ENCODE measurements at places on chromosomes 1 and 21.
A peak's percentile ranks its signal among the peaks of the same experiment; 100 is the strongest.

- no peak for DNase-seq
Measured at GRCh38 chr1:155000411-155000725, 2.2 kb upstream of the ZBTB7B start.

DNA sequence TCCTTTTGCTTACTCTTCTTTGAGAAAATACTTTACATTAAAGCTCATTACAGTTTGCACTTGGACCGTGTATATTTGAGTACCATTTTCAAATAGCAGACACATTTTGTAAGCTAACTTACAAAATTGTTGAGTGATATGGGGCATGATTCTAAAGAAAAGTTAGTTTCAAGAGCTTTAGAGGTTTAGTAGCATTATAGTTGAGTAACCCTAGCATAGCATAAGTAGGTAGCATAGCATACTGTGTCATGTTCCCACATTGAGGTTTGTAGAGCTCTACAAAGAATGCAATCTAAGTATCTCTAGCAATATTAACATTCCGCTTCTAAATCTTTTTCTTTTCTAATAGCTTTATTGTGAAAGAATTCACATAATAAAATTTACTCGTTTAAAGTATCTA is 92.0 kb downstream of the ITSN1 start:
- DNase-seq, result no peak

- DNase-seq, result no peak
Measured at GRCh38 chr1:87400813-87401212, 72.1 kb downstream of the LMO4 start.

GRCh38 chr1:65066766-65067490 is 81.1 kb upstream of the AK4 start:
- DNase-seq, result peak; percentile 60

DNA sequence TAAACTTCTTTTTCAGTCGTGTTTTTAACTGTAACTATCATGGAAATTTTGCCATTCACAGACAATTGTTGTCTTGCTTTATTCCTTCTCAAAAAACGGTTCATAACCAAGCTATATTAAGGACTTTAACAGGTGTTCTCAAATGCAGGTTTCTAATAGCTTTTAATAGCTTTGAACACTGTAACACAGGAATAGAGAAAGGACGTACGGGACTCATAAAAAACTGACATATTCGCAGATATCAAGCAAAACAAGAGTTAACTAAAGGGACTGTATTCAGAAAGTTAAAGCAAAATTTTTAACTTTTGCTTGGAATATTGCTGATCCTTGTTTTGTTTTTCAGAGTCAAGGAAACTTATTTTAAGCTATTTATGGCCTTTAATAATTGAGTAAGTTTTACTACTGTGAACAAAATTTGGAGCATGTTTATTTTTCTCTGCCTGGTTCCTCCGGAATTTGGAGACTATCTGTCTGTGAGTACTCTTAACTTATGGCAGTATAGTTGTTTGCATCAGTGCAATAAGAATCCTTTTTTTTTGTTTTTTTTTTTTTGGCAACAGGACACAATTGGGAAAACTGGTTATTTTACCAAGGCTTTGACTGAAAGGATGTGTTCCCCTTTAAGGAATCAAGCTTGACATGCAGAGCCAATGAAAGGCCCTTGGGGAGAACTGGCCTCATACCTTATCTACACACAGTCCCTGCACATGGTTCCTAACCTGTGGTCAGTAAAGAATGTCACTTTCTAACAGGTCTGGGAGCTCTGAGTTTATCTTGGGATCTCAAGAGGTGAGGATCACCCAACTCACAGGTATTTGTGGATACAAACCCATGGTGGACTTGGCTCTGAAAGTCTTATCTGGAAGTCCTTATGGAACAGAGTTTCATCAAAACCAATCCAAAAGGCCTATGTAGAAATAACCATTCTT is 5.8 kb upstream of the CD46 start:
- DNase-seq, result peak; percentile 64

DNA sequence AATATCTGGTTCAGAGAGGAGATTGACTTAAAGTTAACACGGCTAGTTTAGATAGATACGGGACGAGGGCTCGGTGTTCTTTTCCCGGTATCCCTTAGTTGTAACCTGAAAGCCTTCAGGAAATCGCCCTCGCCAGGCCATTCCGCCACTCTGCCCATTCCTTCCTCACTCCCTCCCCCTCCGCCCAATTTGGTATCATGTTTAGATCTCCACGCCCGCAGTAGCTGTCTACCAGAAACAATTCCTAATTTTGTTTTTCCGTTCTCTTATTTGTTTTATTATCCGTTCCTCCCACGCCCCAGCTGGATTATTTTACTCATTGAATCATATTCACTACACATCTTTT is 685 bp upstream of the VAMP4 start:
- no peak for DNase-seq

GRCh38 chr1:82091729-82092128 is 291.0 kb downstream of the ADGRL2 start:
- DNase-seq, result no peak

DNA sequence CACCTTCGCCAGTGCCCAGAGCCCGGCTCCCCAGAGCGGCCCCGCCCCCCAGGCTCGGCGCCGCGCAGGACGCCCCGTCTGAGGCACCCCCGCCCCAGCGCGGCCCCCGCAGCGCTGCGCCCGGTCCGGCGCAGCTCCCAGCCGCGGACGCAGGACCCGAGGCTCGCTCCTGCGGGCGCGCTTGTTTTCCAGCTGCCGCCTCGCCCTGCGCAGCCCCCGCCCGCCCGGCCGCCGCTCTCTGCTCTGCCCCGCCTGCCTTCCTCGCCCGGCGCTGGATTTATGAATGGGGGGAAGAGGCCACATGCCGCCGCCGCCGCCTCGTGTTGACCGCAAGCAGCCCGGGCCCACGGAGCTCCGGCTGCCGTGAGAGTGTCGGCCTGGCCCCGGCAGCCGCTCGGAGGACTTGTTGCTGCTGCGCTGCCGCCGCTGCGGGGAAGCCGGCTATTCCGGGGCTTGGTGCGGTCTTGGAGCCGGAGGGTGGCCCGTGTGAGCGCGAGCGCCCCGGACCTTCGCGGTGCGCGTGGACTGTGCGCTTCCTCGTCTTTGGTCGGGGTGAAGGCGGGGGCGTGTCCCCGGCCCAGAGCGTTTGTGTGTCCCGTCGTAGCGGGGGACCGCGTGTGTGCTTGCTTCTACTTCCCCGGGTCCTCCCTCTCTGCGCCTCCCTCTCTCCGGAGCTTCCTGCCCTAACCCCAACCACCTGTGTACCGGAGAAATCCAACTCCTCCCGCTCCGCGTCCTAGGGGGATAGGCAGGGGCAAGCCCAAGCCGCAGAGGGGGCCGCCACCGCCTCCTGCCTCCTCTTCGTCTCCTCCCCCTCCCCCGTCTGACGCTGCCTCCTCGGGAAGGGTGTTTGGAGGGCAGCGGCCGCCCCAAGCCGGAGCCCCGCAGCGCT is 736 bp downstream of the KCNC4 start:
- DNase-seq, result peak; percentile 58

DNA sequence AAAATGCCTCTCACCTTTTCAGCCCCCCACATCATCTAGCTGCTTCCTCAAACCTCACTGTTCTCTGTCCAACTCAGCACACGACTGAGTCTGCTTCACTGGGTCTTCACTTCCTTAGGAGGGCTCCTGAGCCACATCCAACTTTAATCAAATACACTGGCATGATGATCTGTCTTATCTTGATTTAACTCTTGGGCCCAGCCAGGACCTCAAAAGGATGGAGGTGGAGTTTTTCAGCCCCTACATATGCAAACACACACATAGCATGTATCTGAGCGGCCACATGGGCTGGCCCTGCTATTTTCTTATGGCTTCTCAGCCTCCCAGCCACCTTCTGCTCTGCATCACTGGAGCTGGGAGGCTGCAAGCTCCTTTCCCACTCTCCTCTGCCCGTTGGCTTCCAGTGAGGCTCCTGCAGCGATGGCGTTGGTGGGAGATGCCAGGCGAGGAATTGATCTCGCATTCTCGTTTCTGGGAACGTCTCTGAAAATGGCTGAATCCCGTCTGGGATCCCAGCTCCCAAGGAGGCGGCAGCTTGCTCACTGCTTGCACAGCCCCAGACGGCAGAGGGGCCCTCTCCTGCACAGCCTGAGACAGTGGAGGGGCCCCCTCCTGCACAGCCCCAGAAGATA is 1.8 kb upstream of the PRXL2B start:
- peak; percentile 41 for DNase-seq

DNA sequence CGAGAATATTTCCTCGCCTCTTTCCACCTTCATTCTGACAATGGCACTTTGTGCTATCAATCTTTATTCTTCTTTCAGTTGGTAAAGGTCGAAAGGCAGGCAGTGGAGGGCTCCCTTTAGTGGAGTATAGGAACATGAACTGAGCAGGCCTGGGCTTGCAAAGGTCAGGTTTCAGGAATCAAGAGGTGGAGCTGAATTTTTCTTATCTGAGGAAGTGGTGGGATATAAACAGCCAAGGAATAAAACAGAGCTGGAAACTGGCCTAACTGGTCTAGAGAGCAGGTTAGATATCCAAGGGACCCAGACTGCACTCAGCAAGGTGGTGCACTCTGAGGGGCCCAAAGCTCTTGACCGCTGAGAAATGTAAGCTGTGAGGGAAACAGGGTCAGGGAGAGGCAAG is 99.1 kb downstream of the PLA2G4A start:
- DNase-seq, result no peak

DNA sequence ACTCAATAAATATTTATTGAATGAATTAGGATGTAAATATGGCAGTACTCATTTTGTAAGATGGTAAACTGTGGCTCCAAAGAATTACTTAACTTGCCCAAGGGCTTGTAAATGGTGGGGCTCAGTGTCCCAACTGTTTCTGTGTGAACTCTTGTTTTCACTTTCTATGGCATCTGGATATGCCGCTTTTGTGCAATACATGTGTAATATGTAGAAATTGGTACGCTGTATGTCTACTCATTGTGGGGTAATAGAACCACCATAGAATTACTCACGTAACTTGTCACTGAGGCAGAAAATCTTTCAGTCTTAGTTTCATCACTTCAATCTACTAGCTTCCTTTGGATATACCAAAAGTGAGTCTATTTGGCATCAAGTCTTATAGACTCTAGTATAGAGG is 977 bp downstream of the PRPF3 start:
- DNase-seq, result no peak

DNA sequence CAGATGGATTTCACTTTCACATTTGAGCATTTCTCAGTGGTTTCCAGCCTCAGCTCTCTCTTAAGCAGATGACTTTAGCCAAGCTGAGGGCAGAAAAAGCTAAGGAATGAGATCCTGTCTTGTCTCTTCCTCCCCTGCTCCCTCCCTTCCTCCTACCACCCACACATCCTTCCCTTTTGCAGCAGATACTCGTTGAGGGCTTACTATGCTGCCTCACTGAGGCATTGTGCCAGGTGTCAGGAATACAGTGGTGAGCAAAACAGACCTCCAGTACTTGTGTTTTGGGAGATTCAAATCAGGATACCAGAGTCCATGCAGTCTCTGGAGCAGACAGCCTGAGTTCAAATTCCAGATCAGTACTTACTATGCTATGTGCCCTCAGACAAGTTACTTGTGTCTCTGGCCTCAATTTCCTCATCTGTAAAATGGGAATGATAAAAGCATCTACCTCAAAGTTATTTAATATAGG is 43.2 kb downstream of the KIF26B start:
- DNase-seq, result no peak

- no peak for DNase-seq
Measured at GRCh38 chr1:24656046-24656445, 12.9 kb downstream of the SRRM1 start.

DNA sequence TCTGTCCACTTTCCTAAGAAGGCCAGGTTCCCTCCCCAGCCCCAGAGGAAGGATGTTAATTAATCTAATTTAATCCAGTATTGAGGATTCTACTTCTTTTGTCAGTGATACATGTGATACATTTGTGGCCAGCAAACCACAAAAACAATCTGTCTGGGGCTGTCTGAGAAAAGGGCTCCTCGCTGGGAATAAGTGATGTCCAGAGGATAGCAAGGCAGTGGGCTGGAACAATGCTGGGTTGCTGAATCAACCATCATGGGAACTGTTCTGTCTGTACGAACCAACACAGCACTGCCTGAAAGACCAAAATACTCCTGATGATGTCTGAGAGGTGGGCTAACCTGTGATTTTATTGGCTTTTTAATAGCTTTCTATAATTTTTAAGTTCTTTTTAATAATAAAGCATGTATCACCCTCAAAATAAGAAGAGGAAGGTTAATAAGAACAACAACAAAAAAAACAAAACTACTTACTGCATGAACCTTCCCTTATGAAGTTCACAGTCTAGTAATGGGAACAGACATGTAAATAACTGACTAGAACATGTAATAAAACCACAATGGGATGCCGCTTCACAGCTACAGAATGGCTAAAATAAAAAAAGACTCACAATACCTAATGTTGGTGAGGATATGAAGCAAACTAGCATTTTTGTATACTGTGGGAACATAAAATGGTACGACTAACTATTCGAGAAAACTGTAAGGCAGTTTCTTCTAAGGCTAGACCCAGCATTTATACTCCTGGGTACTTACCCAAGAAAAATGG is 11.4 kb upstream of the ADAR start:
- DNase-seq, result no peak

DNA sequence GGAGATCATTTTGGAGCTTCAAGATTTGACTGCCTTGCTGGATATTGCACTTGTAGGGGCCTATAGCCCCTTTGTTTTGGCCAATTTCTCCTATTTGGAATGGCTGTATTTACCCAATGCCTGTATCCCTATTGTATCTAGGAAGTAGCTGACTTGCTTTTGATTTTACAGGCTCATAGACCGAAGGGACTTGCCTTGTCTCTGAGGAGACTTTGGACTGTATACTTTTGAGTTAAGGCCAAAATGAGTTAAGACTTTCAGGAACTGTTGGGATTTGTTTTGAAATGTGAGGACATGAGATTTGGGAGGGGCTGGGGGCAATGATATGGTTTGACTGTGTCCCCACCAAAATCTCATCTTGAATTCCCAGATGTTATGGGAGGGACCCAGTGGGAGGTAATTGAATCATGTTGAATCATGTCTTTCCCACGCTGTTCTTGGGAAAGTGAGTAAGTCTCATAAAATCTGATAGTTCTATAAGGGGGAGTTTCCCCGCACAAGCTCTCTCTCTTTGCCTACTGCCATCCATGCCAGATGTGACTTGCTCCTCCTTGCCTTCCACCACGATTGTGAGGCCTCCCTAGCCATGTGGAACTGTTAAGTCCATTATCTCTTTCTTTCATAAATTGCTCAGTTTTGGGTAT is 276.1 kb downstream of the LMX1A start:
- no peak for DNase-seq

DNA sequence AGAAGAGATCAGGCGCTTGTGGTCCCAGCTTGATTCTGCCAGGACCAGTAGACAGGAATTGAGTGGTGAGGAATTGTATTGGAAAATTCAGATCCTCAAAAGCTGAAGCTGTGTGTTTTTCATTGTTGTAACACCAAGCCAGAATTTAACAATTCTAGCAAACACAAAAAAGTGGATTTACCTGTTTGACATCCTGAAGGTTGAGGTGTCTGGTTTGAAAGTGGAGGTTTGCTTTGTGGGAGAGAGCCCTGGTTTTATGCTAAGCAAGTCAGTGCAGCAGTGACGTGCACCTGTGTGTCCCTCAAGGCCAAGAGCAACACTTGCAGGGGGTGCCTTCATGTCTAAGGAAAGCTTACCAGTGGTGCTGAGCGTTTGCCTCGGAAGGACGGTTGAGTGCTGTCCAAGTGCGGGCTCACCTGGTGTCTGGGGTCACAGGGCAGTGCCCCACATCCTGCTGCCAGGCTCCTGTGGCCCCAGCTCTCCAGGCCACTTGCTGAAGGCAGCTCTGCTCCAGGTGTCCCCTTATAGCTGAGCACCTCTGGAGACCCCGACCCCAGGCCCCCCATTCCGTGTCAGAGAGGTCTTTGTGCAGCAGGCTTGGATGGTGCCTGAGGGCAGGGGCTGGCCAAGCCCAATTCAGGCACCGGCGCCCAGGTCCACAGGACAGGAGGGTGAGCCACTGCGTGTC is 27.7 kb downstream of the PCNT start:
- no peak for DNase-seq

Measured in OCI-LY7 (cell line).